Esophagus mucosa (tissue), 1 donor: ENCODE measurements at places on chromosomes 6 and 20. TPM values are rescaled to one million over a fixed set of nuclear protein-coding genes. Genes with fewer than 3 reads are reported as not detected.

Gene SSTR4
- total RNA-seq: not detected

Gene TOX2
- total RNA-seq: 1.2 TPM

Gene WDR27
- total RNA-seq: 24.4 TPM

Gene NSFL1C
- total RNA-seq: 88.7 TPM

DNA sequence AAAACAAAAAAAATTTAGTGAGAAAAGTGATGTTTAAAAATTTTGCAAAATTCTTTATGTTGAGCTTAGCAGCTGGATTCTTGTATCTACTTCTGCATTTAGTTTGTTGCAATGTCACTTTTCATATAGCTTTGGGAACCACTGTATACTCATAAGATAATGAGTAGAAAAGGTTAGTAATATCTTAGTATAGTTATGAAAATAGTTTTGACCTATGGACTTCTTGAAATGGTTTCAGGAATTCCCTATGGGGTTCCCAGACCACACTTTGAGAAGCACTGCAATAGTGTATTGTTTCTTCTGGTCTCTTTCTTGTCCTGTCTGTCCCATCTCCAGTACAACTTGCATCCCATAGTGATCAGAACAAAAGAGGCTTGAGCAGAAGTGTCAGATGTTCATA lies 29.4 kb downstream of the PPP1R16B start:
- ATAC-seq: no peak
